Activated CD4-positive, alpha-beta T cell treated with anti-CD3 and anti-CD28 coated beads, Interleukin-2, amount 50 U/mL, for 4 hours (primary cell): ENCODE measurements at places on chromosomes 13 and 19.

- DNase-seq = no peak
Measured at GRCh38 chr19:38551450-38551813, 66.3 kb downstream of the MAP4K1 start.

DNA sequence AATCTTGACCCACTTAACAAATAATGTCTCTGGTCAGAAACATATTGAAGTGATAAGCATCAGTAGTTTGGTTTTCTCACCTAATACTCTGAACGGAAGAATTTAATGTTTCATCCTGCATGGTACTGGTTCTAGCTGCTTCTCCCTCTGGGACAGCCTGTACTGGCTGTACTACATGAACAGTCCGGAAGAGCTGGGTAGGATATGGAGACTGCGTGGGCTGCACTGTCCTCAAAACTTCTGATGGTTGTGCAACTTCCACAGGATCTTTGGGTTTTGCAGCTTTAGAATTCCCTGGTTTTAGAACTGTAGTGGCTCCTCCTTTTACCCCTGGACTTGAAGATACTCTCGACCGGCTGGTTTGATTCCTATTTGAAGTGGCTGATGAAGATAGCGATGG, 78.3 kb downstream of the ELF1 start:
- DNase-seq = no peak

GRCh38 chr19:3670796-3671679, 29.2 kb downstream of the PIP5K1C start:
- no peak for DNase-seq

GRCh38 chr13:94063096-94063495, 416.4 kb downstream of the DCT start:
- DNase-seq = no peak

- no peak for DNase-seq
Measured at GRCh38 chr19:7333198-7334118, 15.3 kb upstream of the ARHGEF18 start.

- DNase-seq = no peak
Measured at GRCh38 chr13:53007872-53008271, 20.7 kb upstream of the OLFM4 start.

- no peak for DNase-seq
Measured at GRCh38 chr19:5452594-5453565, 2.3 kb upstream of the ZNRF4 start.
